NCI-H187 treated with DMSO at 0.1 percent for 48 hours (cell line): ENCODE measurements at places on chromosomes 5 and 9.

- DNase-seq = no peak
These were observed 488.5 kb downstream of the CTNND2 start for GRCh38 chr5:11415751-11416150.

GRCh38 chr5:96896806-96897205, 20.5 kb downstream of the ERAP2 start:
- DNase-seq = no peak

GRCh38 chr5:39137819-39138451, 63.7 kb upstream of the RICTOR start:
- DNase-seq = no peak

DNA sequence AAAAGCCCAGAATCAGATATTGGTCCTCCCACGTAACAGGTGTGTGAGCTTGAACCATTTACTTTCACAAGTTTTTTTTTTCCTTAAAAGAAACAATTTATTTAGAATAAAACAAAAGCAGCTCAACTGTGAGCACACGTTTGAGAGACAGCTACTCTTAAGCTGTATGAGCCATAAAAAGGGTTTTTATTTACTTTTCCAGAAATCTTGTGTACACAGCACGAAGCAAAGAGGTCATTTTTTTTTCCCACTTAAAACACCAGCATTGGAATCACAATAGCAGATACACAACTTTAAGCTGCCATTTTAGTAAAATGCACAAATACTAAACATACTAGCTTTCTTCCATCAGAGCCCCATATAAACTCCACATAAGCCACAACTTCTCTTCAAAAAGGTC, 44.6 kb downstream of the JAKMIP2 start:
- DNase-seq = no peak

DNA sequence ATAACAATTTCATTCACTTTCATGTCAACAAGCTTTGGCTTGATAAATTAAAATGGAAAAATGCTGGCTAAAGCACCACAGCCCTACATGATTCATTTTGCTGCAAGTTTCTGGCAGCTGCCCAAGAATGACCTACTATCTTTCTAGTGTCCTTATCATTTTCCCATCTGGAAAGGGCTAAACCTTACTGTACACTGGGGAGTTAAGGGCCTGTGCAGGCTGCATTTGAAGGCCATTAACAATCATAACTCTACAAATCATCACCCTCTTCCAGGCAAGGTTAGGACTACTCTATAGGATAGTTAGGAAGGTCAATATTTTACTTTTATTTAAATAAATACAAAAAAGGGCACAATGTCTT, 579.7 kb upstream of the ZNF608 start:
- DNase-seq = peak; percentile 94

- DNase-seq = no peak
These were observed 405.4 kb downstream of the TMEM232 start for GRCh38 chr5:110321117-110321516.

GRCh38 chr5:88355490-88356050, 86.9 kb upstream of the TMEM161B start:
- DNase-seq = no peak

- no peak for DNase-seq
These were observed 60.6 kb upstream of the TRIO start for GRCh38 chr5:14082523-14082922.

- DNase-seq = no peak
These were observed 9.3 kb downstream of the PSD2 start for GRCh38 chr5:139804800-139805397.

GRCh38 chr9:92631452-92632343, 38.2 kb downstream of the IPPK start:
- no peak for DNase-seq

- no peak for DNase-seq
These were observed 40.6 kb upstream of the DMRTA1 start for GRCh38 chr9:22405869-22406659.

GRCh38 chr5:15263942-15264341, 236.0 kb upstream of the FBXL7 start:
- no peak for DNase-seq

DNA sequence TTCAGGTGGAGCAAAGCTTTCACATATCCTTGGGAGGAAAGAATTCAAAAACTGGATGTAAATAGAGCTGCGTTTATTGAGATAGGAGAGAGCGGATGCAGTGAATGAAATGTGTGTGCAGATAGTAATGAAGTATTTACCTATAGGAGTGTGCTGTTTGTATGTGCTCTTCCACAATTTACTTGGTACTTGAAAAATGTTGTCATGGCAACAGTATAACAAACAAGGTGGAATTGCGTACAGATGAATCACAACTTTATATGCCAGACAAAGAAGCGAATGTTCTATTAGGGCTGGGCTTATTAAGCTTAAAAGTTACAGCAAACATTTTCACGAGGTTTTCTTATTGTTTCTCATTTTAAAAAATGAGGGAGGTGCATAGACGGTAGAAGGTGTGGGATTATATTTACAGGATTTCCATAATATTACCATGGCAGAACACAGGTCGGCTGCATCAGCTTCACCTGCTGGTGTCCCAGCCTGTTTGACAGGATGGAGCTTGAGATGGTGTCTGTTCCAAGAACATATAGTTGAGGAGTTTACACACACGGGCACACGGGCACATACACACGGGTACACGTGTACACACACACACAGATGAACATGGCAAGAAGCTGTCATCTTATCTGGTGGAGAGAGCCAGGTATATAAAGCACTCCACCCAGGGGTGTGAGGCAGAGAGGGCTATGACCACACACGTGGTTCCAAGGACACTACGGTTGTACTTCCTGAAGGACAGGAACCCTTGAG, 155.7 kb downstream of the RMI1 start:
- DNase-seq = no peak

- no peak for DNase-seq
These were observed 725.0 kb downstream of the PRELID2 start for GRCh38 chr5:145110181-145110580.

GRCh38 chr5:15887093-15887492, 292.5 kb downstream of the MARCHF11 start:
- no peak for DNase-seq

- no peak for DNase-seq
These were observed 64.7 kb downstream of the RGS7BP start for GRCh38 chr5:64570395-64570996.

GRCh38 chr9:129495620-129496472, 125.1 kb downstream of the C9orf50 start:
- DNase-seq = no peak

DNA sequence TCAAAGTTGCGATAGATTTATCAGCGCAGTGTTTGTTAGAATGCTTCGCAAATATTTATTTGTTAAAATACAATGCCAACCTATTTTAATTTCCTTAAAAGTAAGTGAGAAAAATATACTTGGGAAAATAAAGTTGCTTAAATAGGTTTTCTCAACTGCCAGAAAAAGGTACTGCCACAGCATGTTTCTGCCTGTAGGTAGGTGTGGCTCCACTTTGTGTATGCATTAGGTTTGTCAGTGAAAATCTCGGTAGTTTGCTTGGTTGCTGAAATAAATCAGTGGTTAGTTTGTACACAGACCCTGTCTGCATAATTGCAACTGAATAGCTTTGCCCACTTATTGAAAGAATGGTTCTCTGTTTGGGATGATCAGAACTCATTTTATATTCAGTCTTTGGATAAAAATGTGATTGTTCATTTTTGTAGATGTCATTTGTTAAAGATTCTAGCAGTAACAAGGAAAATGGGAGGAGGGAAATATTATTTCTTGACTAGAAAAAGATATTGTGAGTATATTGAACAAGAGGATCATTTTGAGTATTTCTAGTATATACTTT, 25.7 kb downstream of the C9orf85 start:
- DNase-seq = no peak

GRCh38 chr9:124469011-124469832, 19.0 kb downstream of the ADGRD2 start:
- DNase-seq = no peak

DNA sequence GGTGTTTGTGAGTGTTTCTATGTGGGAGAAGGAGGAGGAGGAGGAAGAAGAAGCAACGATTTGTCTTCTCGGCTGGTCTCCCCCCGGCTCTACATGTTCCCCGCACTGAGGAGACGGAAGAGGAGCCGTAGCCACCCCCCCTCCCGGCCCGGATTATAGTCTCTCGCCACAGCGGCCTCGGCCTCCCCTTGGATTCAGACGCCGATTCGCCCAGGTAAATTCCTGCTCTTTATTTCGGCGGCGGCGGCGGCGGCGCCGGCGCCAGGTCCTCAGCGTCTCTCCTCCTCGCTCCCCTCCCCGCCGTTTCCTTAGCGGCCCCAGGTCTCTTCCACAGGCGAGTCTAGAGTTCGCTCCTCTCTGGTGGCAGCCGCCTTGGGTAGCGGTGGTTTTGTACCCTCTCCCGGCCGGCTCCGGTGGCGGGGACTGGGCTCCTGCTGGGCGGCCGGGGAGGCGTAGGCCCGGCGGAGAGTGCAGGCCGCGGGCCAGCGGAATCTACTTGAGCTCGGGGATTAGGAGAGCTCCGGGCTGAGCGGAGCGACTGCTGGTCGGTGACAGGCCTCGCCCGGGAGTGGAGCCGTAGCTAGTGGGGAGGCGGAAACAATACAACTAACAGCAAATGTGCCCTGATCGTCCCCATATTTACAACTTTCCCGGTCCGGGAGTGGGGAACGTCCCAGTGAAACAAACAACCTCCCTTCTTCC, 547 bp downstream of the NIPBL start:
- no peak for DNase-seq

DNA sequence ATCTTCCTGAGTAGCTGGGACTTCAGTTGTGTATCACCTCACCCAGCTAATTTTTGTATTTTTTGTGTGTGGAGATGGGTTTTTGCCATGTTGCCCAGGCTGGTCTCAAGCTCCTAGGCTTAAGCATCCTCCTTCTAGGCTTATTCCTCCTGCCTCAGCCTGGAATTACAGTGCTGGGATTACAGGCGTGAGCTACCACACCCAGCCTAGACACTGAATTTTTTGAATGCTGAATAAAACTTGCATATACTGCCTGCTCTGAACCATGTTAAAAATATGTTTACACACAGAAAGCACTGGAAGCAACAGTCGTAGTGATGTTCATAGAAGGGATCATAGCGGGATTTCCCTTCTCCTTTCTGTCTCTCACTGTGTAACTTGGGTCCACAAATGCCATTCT, 121.3 kb upstream of the ICE1 start:
- no peak for DNase-seq

DNA sequence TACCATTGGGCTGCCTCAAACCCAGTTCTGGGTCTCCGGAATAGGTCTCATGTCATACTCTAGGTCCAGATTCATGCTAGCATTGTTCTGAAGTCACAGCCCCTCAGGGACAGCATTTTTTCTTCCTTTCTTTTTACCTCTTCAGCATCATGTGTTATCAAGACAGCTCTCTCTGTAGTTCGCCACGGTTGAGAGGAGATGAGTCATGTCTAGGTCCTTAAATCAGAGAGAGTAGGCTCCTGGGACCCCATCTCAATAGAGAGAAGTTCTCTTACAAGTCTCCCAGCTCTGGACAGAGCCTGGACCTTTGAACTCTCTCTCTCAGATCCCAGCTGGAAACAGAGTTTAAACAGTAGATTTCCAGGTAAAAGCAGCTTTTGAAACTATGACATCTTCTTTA, 332.4 kb upstream of the CD180 start:
- no peak for DNase-seq

- DNase-seq = peak; percentile 23
These were observed 158.9 kb downstream of the RMI1 start for GRCh38 chr9:84139296-84140070.

DNA sequence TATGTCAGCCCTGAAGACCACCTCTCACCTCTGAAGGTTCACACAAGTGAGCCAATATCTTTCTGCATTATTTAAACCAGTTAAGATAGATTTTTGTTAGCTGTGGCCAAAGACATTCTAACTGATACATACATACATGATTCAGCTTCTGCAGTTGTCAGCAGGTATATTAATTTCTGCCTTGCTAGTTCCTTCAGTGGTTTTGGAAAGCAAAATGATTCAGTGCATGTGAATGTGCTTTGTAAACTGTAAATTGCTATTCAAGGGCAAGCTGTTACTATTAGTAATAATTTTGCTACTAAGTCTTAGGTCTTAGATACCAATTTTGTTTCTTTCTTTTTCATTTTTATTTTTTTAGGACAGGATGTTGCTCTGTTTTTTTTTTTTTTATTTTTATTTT, 89.2 kb upstream of the ERBIN start:
- DNase-seq = no peak

DNA sequence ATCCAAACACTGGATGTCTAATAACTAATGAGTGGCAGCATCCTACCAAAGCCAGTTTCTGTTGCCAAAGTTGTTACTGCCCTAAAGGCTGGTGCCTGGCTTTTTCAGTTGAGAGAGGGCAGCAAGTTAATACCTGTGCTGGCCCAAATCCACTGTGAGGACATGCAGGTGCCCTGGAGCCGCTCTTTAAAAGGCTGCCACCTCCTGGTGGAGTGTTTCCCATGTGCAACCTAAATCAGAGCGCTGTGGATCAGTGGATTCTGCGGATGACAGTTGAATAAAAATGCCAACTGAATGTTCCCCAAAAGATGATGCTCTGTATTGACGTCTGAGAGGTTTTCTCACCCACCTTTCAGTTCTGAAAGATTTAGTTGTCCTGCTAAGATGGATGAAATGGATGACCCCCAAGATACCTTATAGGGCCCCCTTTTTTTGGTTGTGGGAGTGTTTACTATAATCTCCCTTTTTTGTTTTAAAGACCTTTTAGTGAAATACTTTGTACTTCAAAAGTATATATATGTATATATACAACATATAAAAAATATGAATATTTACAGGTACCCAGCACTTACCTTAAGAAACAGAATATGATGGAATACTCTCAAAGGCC, 146.4 kb downstream of the EGFLAM start:
- DNase-seq = no peak

- DNase-seq = no peak
These were observed 10.9 kb downstream of the RAPGEF1 start for GRCh38 chr9:131728961-131729360.

GRCh38 chr9:124488641-124489210, 18.5 kb downstream of the NR5A1 start:
- DNase-seq = no peak

DNA sequence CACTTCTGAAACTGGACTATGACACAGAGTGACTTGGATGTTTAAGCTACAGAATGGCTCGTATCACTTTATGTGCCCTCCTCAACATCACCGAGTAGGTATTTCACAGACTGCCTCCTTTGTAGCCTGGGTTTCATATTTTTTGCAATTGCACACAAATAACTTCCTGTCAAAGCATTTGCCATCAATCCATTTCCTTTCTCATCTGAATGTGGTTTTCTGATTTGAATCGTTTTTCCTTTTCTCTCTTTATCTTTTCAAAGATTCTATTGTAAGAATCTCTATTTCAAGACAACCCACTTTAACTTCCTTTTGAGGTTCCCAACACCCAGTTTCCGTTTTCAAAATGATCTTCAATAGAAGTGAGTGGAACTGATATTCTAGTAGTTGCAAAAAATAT, 563.8 kb upstream of the ARRDC3 start:
- no peak for DNase-seq
